Activated naive CD8-positive, alpha-beta T cell treated with anti-CD3 and anti-CD28 coated beads, Interleukin-2, amount 10 ng/mL, durations not matched to agents 7 days and 5 days (primary cell): ENCODE measurements at places on chromosomes 3 and 15. TPM values are rescaled to one million over a fixed set of nuclear protein-coding genes. Genes with fewer than 3 reads are reported as not detected.

The TMC3 gene
- total RNA-seq = not detected

The SLC25A38 gene
- total RNA-seq = 46.1 TPM

The CCDC13 gene
- total RNA-seq = 0.85 TPM

DNA sequence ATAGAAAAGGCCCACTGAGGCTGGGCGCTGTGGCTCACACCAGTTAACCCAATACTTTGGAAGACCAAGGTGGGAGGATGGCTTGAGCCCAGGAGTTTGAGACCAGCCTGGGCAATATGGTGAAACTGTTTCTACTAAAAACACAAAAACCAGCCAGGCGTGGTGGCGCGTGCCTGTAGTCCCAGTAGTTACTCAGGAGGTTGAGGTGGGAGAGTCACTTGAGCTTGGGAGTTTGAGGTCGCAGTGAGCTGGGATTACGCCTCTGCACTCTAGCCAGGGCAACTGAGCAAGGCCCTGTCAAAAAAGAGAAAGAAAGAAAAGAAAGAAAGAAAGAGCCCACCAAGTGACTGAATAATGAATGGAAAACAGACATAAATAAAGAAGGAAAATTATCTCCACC lies 32.0 kb downstream of the TAMM41 start:
- H3K4me3 ChIP-seq = no peak overlapping the region
- no peaks in the 10 kb centered on the region for H3K27me3 ChIP-seq
- peaks cover 2% of the 10 kb centered on the region for H3K4me1 ChIP-seq
- no peak for DNase-seq

GRCh38 chr3:142470826-142471225 lies 23.0 kb upstream of the XRN1 start:
- peaks cover 22% of the 10 kb centered on the region for H3K36me3 ChIP-seq
- DNase-seq = no peak
- H3K27ac ChIP-seq = no peak overlapping the region
- H3K27me3 ChIP-seq = no peaks in the 10 kb centered on the region
- H3K4me1 ChIP-seq = no peaks in the 10 kb centered on the region

GRCh38 chr3:136631424-136631823 lies 120.8 kb downstream of the STAG1 start:
- peaks cover 50% of the 10 kb centered on the region for H3K36me3 ChIP-seq
